G401 (cell line): ENCODE measurements at places on chromosomes 16 and 17.

- DNase-seq: peak; percentile 67
Observed at GRCh38 chr17:32626379-32626791, 139.6 kb downstream of the CDK5R1 start.

- DNase-seq: peak; percentile 74
Observed at GRCh38 chr16:70743791-70744190, 57.2 kb downstream of the VAC14 start.

DNA sequence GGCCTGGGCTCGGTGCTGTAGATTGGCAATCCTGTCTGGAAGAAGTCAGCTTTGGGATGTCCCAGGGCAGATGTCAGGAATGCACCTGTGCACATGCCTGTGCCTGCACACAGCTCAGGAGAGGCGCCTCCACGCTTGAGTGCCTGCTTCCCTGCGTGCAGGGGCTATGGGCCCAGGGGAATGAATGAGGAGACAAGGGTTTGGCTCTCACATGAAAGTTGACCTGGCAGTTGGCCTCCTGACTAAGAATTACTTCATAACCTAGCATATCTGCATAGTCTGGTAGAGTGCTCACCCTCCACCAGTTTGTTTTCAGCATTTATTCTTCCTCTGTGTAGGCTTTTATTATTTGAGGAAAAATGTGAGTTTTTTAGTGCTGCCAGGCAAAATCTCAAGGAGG lies 50.0 kb downstream of the PLD6 start:
- DNase-seq: no peak

DNA sequence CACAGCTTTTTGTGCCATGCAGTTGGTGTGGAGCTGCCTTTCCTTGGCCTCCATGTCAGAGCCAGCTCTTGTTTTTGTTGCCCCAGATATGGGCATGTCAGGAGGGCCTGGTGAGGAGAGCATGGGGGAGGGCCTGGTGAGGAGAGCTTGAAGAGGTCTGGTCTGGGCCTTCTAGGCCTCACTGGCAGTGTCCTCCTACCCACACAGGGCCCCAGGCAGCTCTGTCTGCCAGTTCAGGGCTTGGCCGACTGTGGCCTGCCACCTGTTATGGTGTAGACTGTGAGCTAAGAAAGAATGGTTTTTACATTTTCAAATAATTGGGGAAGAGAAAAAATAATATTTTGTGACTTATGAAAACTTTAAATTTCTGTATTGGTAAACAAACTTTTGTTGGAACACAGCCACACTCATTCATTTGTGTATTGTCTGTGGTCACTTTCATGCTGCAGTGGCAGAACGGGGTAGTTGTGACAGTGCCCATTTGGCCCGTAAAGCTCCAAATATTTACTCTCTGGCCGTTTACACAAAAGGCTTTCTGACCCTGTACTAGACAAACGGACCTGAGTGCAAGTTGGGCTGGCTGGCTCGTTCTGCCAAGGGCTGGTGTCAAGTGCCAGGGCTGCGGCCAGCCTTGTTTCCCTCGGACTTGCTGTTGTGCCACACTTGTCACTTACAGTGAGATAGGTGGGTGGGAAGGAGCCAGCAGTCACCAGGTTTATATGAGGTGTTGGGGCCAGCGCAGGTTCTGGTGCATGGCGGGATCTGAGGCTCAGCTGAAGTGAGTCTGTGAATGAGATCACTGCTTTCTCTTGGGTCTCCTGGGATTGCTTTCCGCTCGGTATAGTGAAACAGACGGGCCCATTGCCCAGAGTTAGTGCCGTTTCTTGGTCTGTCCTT lies 18.2 kb downstream of the PGS1 start:
- no peak for DNase-seq

DNA sequence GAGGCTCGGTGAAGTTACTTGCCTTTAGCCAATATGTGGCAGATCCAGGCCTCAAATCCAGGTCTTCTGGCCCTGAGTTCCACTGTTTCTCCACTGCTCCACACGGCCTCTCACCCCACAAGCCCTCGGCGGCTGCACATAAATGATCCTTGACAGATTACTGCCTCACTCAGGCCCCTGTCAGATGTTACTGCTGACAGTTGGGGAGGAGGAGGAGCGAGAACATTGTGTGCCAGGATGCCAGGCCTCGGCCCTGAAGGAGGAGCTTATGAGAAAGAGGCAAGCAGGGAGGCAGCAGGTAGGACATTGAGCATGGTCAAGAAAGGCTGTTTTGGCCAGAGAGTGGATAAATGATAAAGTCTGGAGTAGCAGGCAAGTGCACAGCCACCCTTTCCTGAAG lies 88.6 kb downstream of the RAB11FIP4 start:
- peak; percentile 72 for DNase-seq

GRCh38 chr16:56388209-56388608 lies 37.1 kb downstream of the AMFR start:
- DNase-seq: no peak

GRCh38 chr16:77961814-77962213 lies 60.5 kb upstream of the CLEC3A start:
- DNase-seq: no peak

DNA sequence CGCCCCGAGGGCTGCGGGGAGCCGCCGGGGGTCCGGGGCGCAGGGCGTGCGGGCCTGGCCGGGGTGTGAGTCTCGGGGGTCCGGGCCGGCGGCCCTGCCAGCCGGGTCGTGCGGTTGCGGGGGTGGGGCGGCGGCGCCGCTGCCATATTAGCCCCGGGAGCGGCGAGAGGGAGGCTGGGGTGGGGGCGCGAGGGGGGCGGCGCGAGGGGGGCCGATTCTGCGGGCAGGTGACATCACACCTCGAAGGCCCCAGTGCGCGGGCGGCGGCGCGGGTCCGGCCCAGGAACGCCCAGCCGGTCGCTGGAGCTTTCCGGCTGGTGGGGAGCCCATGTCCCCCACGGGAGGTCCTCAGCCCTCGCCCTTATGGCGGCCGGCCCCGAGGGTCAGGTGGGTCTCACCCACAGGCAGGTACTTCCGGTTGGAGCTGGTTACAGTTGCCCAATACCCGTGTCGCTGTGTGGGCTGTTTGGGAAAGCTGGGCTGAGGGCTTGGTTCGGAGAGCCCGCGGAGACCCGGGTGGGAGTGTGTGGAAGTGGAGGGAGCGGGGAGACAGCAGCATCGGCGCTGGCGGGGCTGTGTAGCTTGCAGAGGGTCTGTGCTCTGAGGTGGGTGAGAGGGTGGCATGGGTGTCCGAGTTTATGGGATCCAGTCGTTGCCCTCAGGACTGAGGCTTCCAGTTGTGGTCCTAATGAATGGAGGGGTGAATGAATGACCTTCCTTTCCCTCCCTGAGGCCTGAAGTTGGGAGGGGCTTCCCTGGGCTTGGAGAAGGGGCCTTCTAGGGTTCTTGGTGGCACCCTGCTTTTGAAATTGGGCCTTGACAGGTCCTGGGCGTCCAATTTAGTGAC lies 804 bp downstream of the ATP6V0C start:
- DNase-seq: no peak

- peak; percentile 53 for DNase-seq
Observed at GRCh38 chr16:48347191-48347865, 37.9 kb downstream of the SIAH1 start.

- peak; percentile 88 for DNase-seq
Observed at GRCh38 chr17:21573961-21574610, 118.2 kb upstream of the KCNJ18 start.

GRCh38 chr17:76367642-76368041 lies 13.9 kb upstream of the PRPSAP1 start:
- DNase-seq: no peak

- DNase-seq: no peak
Observed at GRCh38 chr17:59838052-59838916, 54.5 kb downstream of the TUBD1 start.

DNA sequence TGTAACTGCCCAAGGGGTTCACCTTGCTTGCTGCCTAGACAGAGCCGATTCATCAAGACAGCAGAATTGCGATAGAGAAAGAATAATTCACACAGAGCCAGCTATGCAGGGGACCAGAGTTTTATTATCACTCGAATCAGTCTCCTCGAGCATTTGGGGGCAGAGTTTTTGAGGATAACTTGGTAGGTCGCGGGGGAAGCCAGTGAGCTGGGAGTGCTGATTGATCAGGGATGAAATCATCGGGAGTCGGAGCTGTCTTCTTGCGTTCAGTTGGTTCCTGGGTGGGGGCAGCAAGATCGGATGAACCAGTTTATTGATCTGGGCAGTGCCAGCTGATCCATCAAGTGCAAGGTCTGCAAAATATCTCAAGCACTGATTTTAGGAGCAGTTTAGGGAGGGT lies 9.1 kb downstream of the ITGAM start:
- DNase-seq: no peak

DNA sequence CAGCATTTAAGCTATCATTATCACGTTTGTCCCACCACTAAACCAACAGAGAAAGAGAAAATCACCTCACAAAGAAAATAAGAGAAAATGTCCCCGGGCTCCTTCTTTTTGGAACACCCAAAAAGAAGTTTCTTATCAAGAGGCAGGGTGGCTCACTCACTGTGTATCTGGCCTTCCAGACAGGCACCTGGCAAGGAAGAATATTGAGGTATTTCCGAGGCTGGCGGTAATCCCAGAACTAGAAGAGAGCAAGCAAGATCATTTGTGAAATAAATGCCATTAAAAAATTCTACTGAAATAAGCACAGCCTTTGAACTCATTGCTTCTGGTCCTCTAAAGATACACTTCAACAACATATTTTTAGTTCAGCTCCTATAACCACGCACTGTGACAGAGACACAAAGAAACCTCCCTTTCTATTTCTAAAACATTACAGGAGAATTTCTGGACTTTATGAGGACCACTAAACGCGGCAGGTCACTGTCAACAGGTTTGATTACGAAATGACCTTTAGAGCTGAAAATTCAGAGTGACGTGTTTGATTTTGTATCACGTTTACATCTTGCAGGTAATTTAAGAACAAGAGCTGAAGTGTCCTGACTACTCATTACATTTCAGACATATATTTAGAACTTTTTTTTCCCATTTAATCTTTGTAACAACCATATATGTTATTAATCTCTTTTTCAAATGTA lies 61.0 kb downstream of the WDR59 start:
- no peak for DNase-seq
